SK-N-SH treated with all-trans-retinoic acid at 6 μM for 48 hours (cell line): ENCODE measurements at places on chromosomes 7 and 10.

DNA sequence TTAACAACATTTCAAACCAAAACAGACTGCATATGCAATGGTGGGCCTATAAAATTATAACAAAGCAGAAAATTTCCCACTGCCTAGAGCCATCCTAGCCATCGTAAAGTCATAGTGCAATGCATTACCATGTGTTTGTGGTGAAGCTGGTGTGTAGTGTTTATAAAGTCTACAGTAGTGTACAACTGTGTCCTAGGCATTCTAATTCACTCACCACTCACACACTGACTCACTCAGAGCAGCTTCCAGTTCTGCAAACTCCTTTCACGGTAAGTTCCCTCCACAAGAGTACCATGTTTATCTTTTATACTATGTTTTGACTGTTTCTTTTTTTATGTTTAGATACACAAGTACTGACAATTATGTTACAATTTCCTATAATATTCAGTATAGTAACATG is 1104.1 kb upstream of the PHF14 start:
- ATAC-seq: no peak

GRCh38 chr7:70500261-70500660 is 631.7 kb upstream of the GALNT17 start:
- ATAC-seq: no peak

DNA sequence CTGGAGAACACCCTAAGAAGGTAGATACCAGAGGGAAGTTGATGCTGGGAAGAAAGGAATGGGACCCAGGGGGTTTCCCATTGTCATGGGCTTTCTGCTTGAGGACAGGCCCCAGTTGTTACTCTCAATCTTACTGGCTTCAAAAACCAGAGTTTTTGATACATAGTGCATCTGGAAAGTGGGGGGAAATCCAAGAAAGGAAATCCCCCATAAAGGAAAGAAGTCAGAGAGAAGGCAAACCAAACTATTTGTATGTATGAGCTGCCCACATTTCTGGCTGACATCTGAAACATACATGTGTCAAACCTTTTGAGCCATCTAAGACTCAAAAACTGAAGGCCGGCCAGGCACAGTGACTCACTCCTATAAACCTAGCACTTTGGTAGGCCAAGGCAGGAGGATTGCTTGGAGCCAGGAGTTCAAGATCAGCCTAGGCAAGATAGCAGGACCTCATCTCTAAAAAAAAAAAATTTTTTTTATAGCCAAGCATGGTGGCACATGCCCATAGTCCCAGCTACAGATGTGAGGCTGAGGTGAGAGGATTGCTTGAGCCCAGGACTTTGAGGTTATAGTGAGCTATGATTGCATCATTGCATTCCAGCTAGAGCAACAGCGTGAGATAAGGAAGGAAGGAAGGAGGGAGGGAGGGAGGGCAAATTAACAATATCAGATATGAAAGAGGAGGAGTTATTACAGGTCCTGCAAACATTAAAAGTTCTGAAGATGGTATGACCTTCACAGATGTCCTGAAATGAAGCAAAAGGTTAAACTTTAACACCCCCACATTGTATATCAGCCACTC is 6.7 kb upstream of the COA1 start:
- ATAC-seq: no peak

- ATAC-seq: no peak
Observed at GRCh38 chr10:4595719-4596319, 230.2 kb upstream of the AKR1E2 start.

GRCh38 chr7:1292972-1293830 is 60.5 kb downstream of the UNCX start:
- peak; percentile 9; the same call in 2 of the 3 replicates for ATAC-seq

- ATAC-seq: no peak
Observed at GRCh38 chr10:114755537-114755936, 66.0 kb upstream of the FHIP2A start.

- ATAC-seq: no peak
Observed at GRCh38 chr10:110277591-110277990, 27.1 kb downstream of the SMNDC1 start.

- ATAC-seq: no peak
Observed at GRCh38 chr7:133642907-133643306, 390.0 kb downstream of the EXOC4 start.

DNA sequence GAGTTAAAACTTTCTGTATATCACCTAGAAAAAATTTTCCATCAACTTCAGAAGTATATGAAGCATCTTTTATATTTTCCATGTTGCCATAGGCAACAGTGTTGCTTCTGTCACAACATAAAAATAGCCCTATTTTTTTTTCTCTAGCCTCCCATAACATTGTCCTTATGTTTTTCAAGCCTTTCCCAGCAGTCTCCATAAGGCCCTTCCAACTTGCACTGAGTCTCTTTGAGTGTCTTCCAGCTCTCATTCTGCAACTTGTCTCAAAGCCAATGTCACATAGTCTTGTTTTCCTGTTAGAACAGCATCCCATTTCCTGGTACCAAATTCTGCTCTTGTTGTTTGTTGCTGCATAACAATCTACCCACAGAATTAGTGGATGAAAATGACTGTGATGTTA is 1055.5 kb upstream of the GHITM start:
- no peak for ATAC-seq

- ATAC-seq: peak; percentile 97
Observed at GRCh38 chr10:11724938-11725776, 17.0 kb upstream of the ECHDC3 start.

DNA sequence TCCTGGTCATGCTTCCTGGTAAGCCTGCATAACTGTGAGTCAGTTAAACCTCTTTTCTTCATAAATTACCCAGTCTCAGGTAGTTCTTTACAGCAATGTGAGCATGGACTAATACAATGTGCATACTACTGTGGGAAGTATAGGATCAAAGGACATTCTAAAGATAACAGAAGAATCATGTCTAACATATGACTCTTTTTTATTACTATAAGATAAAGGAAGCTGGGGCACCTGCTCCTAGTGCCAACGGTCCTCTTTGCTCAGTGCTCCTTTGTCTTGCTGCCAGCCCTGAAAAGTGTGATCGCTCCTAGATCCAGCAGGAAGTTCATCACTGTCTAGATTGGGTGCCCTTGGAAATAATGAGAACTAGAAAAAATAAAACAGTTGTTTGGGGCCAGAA is 143.3 kb upstream of the NOBOX start:
- no peak for ATAC-seq

- ATAC-seq: no peak
Observed at GRCh38 chr7:113635492-113635891, 283.3 kb downstream of the PPP1R3A start.

DNA sequence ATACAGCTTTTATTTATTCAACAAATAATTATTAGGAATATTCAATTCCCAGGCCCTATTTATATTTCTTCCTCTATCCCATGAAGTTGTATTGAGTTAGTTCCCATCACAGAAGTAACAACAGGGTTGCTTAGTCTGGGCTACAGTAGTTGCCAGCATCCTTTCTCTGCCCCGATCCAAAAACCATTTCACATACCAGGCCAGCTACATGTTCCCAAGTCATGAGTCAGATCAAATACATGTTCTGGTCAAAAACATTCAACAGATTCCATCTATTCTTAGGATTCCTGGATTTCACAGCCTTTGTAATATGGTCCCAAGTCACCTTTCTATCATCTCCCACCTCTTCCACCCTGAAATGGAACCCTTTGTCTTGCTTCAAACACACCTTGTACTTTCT is 91.6 kb downstream of the RAB11FIP2 start:
- no peak for ATAC-seq

- ATAC-seq: peak; percentile 72
Observed at GRCh38 chr7:111958896-111959295, 247.3 kb downstream of the DOCK4 start.

DNA sequence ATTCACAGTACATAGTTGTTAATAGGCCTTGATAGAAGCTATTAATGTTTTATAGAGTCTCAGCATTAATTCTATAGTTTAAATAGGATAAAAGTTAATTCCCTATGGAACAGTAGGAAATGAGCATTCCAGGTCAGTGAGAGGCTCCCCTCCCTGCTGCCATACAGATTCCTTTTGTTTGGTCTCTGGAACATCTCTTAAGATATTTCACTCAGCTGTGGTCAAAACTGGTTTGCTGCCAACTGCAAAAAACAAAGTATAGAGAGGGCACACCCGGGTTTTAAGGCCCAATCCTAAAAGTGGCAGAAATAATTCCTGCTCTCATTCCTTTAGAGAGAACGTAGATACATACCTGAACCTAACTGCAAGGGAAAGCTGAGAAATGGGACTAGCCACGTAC is 51.3 kb downstream of the MDFIC start:
- no peak for ATAC-seq

GRCh38 chr10:23604613-23605012 is 165.7 kb downstream of the OTUD1 start:
- no peak for ATAC-seq

GRCh38 chr7:46230298-46230989 is 309.4 kb upstream of the IGFBP3 start:
- peak; percentile 14 for ATAC-seq

DNA sequence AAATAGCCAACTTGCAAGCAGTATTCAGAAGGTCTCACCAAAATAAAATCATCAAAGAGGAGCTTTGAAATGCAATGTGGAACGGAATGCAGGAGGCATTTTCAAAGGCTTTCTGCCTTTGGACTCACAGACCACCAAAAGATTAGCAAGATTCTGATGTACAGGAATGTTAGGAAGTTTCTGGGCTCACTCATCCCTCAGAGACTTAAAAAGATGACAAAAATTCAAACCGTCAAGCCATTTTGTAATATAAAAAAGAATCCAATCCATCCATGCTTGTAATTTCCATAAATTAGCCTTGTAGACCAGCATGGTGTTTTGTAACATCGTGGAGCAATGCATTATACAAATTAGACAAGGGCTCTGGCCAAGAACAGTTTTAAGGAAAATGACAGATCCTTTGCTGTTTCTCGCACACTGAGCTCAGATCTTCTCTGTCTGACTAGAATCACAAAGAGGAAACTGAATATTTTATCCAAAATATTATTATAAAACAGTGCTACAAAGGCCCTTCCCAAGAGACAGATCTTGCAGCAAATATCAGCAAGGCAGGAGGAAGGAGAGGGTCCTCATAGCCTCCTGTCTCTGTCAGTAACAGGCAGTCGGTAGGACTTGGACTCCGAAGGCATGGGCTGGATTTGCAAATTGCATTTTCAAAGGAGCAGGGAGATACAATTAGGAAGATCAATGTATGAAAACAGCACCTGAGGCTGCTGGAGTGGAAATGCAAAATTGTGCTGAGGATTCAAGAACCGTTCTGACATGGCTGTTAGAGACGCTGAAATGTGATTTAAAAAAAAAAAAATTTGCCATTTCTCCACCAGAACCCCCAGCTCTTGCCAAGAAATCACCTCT is 57.4 kb upstream of the NRP1 start:
- ATAC-seq: no peak

DNA sequence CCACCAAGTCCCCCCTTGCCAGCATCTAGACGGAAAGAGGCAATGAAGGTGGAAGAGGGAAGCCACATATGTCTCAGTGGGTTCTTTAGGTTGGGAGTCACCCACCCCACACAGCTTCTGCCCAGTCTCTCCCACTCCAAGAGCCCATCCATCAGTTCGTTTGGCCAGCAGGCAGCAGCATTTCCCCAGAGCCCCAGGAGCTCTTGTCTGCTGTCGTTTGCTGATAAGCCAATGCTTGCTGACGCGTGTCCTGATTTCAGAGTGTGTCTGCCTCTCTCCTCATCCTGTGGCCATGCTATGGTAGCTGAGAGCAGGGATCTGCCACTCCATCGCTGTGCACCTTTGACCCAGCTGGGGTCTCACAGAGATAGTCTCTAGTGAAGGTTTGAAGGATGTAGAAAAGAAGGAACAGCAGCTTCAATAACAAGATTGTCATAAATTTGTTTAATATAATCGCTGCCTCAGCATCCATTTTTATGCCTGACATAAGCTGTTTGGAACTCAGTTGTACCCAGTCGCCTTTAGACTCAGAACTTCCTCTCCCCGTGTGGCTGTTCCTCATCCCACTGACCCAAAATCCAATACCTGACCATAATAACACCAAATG is 39.4 kb upstream of the GDF10 start:
- no peak for ATAC-seq

GRCh38 chr10:546971-547590 is 142.4 kb downstream of the DIP2C start:
- ATAC-seq: peak; percentile 76

GRCh38 chr10:88313878-88314277 is 269.2 kb downstream of the RNLS start:
- no peak for ATAC-seq

GRCh38 chr7:45923290-45923689 is 2.2 kb upstream of the IGFBP3 start:
- peak; percentile 73 for ATAC-seq

DNA sequence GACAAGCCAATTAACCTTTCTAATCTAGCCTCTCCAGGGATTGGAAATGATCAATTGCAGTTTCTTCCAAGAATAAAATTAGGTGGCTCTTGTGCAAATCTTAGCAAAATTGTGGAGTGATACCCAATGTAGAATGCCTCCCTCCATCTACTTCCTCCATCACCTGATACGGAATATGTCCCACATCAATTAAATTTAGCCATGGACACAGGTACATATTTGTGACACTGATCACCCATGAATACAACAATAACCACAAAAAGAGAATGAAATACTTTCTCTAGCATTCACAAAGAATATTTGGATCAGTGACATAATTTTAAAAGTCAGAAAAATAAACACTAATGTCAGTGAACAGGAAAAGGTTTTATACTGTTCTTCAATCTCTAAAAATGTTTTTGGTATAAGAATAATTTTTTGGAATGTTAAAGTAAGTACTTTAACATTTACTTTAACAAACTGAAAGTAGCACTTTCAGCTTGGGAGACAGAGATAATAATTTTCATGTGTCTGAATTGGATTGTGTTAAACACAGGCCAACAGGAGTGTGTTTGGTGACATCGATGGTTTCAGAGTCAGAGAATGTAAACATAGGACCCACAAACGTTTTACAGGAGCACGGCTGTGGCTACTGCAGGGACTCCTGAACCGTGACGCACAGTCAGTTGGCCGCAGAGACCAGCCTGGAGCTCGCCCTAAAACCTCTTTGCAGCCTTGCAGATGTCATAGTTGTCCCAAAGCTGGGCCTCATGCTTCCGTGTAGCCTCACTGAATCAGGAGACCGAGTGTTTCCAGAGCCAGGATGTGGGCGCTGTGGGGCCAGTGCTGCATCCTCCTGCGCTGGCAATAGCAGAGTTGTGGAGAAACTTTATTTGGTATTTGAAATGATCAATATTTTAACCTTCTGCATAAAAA is 7.2 kb downstream of the RBM20 start:
- peak; percentile 78 for ATAC-seq

GRCh38 chr10:31745612-31746376 is 182.8 kb downstream of the ARHGAP12 start:
- peak; percentile 92 for ATAC-seq

- no peak for ATAC-seq
Observed at GRCh38 chr7:98998821-98999725, 120.7 kb downstream of the TRRAP start.

DNA sequence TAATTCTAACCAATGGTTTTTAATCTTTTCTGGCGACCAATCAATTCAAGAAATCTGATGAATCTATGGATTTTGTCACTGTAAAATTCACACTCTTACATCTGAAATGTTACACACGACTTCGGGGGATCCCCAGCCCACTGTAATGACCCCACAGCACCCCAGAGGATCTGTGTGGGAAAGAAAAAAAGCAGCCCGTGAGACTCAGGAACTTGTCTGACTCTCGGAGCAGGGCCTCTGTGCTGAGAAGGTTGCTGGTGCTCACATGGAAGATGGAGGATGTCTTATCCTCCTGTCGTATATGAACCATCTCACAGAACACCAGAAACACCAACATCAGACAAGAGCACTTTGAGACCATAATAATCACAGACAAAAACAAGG is 228.4 kb upstream of the INHBA start:
- ATAC-seq: no peak
